ENCODE measurements at places on chromosomes 16 and 17.

DNA sequence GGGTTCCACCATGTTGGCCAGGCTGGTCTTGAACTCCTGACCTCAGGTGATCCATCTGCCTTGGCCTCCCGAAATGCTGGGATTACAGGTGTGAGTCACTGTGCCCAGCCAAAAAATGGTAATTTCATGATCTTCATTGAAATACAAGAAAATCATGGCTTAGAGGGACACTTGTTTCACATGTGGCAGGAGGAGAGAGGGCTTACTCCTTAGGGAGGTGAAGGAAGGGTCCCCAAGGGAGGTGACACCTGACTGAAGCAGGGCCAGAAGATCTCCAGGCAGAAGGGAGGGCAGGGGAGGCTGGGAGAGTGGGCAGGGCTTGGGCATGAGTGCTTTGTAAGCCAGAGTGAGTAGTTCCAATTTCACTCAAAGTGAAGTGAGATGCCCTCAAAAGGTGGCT, 20.0 kb upstream of the ITGAX start:
- no peak for DNase-seq

DNA sequence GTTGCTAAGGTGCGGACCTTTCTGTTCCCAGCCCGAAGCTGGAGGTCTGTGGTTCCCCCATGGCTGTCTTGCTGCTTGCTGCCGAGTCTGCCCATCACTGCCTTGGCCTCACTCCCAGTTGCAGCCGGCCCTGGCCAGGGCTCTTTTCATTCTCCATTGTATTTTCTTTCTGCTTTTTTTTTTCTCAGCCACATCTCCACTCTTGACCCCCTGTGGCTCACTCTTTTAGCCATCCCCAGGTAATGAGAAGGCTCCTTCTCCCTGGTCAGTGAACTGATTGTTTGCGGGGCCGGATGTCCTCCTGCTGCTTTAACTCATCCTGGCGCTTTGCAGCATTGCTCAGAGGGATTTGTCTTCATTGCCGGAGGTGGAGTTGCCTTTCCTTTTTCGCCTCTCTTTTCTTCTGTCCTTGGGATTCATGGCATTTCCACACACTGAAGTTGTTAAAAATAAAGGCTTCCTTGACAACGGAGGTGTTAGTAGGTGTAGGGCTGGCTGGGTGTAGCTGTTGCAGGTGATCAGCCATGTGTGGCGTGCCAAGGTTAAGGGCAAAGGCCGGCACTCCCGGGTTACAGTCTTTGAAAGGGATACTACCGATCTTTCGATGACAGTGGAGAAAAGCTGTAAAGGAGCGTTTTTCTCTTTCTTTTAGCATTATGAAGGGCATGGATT, 34.1 kb downstream of the MAP2K6 start:
- no peak for DNase-seq

DNA sequence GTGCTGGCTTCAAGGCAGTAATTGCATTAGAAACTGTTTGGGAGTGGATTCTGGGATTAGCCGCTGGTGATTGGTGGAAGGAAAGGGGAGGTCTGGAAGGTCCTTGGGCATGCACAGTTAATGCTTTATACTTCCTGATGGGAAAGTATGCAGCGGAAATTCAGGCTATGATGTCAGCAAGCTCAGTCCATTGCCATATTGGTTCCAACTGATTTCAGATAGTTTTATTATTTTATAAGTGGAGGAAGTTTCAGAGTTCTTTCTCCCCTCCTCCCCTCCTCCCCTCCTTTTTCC, 8.1 kb upstream of the CMTR2 start:
- no peak for DNase-seq

DNA sequence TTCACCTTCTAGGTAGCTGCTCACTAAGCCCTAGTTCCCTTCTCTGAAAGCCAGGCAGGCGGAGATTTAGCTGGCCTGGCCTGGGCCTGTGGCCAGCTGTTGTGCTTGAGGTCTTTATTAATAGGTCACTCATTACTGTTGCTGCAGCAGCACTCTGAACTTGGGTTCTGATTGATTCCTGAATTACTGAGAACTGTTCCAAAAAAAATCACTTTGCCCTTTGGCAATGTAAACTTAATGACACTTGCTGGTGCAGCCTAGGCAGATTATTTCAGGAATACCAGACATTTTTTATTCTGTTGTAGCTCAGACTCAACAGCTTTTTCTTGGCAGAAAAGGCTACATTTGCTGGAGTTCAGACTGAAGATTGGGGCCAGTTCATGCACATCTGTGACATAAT, 2.7 kb downstream of the TOM1L1 start:
- peak; percentile 23 for DNase-seq

- no peak for DNase-seq
These were observed 1538.8 kb upstream of the CDH8 start for GRCh38 chr16:63575041-63575440.

DNA sequence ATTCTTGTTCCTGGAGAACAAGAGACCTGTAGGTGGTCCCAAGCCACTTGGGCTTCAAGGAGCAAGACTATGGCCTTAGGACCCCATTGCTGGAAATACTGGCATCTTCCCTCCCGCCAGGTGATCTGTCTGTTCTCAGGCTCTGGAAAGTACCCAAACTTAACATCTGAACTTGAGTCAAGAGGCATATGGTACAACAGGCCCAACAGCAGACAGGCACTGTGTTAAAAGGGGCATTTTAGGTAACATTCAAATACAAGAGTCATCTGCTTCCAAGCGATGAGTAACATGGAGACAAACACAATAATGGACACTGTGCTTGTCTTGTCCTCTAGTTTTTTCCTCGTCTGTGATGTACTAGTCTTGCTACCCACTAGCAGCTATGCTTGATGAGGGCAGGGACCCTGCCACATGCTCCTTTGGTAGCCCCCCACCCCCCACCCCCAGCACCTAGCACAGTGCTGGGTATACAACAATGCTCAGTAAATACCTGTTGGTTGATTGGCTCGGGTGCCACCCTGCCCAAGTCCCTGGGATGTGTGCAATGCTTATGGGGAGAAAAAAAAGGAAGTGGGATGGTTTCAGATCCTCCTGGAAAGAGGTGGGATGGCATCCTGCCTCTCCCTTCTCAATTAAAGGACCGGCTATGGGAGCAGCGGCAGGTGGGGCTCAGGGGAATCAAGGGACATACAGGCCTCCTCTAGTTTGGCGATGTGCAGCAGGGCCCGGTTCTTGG, 19.4 kb downstream of the CSF3 start:
- no peak for DNase-seq

DNA sequence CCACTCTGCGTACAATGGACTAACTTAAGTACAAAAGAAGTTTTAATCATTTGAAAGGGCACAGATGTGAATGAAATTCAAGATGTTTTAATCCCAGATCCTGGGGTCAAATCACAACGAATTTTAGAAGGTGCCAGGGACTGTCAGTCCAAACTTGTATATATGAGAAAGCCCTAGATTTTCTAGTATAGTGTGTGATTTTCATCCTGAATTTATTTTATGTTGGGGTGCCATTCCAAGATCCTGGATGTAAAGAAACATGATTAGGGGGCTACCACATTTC, 64.3 kb downstream of the TUBD1 start:
- no peak for DNase-seq

- DNase-seq: no peak
These were observed 3.2 kb upstream of the SNN start for GRCh38 chr16:11665071-11665491.

- no peak for DNase-seq
These were observed 480 bp upstream of the PROCA1 start for GRCh38 chr17:28712032-28712704.

DNA sequence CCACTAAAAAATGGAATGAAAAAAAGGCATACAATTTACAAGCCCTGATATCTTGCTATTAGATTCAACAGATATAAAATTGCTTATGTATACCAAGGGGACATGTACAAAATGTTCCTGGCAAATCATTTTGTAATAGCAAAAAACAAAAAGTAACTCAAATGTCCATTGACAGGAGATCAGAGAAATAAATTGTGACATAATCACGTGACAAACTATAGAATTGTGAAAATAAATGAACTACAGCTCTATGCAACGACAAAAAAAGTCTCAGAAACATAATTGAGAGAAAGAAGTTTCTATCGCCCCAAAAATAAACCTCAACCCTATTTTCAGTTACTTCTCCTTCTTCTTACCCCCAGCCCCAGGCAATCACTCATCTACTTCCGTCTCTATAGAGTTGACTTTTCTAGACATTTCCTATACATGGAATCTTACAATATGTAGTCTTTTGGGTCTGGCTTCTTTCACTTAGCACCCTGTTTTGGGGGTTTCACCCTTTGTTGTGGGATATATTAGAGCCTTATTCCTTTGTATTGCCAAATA, 12.1 kb upstream of the ACE start:
- no peak for DNase-seq

DNA sequence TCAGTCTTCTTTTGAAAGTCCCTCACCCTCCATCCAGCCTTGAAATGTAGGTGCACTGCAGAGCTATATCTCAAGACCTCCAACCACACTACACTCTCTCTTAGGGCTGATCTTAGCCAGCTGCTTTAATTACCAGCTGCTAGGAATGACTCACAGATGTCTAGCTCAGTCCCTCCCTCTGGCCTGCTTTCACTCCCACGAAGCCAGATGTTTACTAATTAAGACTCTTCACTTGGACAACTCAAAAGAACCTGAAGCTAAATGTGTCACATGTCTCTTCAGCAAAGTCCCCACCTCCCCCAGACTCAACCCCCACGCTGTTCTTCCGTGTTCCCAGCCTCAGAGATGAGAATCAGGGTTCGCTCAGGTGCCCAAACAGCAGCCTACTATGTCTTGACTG, 2.6 kb downstream of the GTF3C1 start:
- DNase-seq: peak; percentile 72

DNA sequence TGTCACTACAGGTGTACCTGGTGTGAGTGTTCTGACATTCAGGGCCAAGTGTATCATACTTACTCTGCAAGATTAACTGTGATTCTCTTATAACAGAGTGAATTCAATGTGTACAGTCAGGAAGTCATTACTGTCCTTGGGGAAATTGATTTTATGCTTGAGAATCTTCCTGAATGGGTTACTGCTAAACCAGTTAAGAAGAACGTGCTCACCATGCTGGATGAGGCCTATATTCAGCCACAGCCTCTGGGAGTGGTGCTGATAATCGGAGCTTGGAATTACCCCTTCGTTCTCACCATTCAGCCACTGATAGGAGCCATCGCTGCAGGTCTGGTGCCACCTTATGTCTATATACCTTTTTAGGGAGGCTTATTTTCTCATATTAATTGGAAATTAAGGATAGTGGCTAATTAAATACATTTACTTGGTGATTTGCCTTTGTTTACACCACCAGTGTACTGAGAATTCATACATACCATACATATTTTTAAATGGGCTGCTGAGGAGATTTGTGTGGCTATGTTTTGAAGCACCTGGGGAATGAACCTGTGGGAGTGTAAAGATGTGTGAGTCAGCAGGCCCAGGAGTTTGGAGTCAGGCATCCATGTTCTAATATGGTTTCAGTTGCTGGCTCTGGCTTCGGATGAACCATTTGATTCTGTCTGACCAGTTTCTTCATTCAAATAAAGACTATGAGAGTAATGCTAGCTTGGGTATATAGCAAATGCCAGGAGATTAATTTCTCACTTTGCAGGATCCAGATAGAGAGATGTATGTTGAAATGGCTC, 3.1 kb downstream of the ALDH3A2 start:
- peak; percentile 16 for DNase-seq

GRCh38 chr17:33802349-33803198, 452.5 kb upstream of the CCL2 start:
- DNase-seq: no peak

- no peak for DNase-seq
These were observed 419.3 kb upstream of the DYNLRB2 start for GRCh38 chr16:80121522-80121909.

All from cardiac fibroblast (primary cell).